ENCODE measurements at places on chromosomes 13 and 19. TPM values are rescaled to one million over a fixed set of nuclear protein-coding genes. Genes with fewer than 3 reads are reported as not detected.

- no peak for DNase-seq
Observed at GRCh38 chr19:55116859-55117662, at the start of gene PPP1R12C. Gene PPP1R12C (minus strand): TSS chr19:55117637. CDS start chr19:55117543, 94 bp downstream.

DNA sequence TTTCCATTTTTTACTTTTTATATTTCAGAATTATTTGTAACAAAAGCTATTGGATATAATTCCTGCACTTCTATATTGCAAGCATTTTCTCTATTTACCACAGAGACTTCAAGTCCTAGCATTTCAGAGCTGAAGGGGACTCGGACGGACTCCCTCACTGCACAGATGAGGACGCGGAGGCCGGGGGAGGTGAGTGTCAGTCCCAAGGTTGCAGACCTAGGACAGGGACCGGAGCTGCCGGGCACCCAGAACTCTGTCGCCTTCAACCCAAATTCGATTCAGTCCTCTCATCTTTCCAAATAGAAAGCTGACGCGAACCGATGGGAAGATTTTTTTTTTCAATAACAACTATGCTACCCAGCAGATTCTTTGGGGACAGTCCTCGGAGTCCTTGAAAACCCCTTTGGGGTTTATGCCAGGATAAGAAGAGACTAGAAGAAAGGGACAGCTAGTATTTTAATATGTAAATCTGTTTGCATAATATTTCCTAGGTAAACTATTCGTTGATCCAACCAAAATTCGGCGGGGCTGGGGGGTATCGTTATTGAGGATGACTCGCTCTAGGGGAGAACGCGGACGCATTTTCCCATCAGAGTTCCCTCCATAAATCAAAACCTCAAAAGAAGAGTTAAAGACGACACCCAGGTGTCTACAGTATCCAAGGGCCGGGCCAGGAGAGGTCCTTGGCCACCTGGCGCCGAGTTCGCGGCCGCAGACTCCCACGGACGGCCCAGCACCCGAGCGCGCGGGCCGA is 803 bp downstream of the FLT3 start:
- DNase-seq = no peak

DNA sequence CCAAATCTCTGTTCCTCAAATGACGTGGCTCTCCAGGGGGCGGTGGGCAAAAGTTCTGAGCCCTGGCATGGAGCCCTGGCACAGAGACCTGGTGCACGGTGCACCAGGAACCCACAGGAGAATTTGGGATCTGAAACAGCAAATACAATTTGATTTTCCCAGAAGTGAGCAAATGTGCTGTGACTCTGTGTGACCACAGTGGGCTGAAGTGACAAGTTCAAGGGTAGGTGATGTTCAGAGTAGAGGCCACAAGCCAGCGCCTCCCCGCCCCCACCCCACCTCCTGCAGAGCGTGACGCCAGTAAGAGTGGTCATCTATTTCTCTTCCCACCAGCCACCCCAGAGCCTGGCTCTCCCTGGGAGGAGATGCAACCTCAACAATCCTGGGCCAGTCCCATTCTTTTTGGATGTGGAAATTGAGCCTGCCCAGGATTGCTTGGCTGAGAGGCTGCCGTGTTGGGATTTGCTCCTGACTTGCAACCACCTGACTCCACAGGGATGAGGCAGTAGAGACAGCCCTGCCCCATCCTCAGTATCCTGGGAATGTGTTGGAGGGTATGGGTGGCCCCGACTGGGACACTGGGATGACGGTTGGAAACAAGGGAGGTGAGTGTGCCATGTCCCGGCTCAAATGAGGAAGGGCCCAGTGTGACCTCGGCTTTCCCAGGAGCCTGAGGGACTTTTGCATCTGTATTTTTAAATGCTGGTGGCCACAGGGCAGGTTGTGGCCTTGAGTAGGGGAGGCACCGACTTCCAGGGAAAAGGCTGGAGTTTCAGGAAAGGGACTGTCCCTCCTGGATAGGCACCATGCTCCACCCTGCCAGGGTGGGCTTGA is 11.1 kb upstream of the BCL3 start:
- no peak for DNase-seq

The ZNF223 gene
- 5.2 TPM for total RNA-seq

The PTGER1 gene
- total RNA-seq = 0.29 TPM

Measured in chondrocyte (in vitro differentiated cells).